Cortex of kidney (tissue), 1 donor: ENCODE measurements at places on chromosomes 4 and X.

- no peak for DNase-seq
Measured at GRCh38 chrX:150456466-150456865, 93.3 kb downstream of the MAMLD1 start.

DNA sequence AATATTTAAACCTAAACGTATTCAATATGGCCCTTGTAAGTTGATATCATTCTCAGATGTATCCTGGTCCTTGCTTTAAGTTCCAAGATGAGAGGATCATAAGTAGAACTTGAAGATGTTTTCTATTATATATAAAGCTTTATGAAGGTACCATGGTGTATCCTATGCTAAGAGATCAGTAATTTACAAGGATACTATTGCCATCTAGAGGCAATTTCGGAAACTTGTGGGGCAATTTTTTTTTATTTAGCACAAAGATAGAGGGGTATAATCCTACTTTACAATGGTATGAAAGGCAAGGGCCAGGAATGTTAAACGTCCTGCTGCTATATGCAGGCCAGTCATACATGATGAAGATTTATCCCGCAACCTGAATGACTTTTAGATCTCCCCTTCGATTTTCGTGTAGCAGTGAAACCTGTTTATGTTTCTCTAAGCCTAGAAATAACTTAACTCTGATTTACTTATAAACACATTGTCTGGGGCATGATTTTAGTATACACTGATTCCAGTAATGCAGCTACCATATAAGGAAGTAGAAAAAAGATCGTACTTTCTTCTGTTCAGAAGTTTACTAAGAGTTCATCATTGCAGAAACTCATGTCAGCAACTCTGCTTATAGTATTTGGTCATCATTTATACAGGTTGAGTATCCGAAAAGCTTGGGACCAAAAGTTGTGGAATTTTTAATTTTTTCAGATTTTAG lies 2.6 kb downstream of the SLC25A31 start:
- no peak for DNase-seq

- DNase-seq, result no peak
Measured at GRCh38 chr4:167114416-167114971, 119.8 kb downstream of the SPOCK3 start.

GRCh38 chr4:119684463-119684862 lies 55.9 kb upstream of the PDE5A start:
- no peak for DNase-seq

DNA sequence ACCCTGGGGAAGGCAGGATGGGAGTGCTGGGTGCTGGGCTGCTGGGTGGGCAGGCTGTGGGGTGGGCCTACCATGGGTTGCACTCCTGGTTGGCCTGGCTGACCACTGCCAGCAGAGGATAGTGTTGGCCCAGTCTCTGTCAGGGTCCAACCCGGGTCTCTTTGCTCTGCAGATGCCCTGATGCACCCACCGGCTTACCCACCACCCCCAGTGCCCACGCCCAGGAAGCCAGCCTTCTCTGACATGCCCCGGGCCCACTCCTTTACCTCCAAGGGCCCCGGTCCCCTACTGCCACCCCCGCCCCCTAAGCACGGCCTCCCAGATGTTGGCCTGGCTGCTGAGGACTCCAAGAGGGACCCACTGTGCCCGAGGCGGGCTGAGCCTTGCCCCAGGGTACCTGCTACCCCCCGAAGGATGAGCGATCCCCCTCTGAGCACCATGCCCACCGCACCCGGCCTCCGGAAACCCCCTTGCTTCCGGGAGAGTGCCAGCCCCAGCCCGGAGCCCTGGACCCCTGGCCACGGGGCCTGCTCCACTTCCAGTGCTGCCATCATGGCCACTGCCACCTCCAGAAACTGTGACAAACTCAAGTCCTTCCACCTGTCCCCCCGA lies 14.2 kb upstream of the ADD1 start:
- no peak for DNase-seq

DNA sequence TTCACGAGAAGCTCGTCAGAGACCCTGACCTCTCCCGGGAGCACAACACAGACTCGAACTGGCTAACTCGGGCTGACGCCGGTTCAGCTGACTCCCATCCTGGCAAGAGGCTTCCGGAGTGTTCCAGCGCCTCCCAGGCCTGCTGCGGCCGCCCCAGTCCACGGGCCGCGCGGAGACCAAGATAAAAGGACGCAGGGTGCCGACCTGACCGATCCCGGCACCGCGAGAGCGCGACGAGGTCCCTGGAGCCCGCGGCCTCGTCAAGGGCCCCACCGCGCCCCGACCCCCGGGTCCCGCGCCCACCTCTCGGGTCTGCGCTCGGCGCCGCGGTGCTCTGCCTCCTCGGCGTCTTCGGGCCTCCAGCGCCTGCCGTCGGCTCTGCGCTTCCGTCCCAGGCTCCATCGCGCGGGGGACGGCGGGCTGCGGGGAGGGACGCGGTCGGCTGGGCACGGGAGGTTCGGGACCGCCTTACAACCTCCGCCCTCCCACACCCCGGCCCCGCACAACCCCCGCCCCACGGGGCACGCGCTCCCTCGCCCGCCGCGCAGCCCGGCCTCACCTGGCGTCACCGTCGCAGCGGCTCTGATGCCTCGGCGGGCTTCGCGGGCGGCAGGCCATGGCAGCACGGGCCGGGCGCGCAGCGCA lies 426 bp downstream of the SLBP start:
- DNase-seq, result no peak

GRCh38 chrX:17792826-17793225 lies 55.5 kb downstream of the SCML1 start:
- no peak for DNase-seq

DNA sequence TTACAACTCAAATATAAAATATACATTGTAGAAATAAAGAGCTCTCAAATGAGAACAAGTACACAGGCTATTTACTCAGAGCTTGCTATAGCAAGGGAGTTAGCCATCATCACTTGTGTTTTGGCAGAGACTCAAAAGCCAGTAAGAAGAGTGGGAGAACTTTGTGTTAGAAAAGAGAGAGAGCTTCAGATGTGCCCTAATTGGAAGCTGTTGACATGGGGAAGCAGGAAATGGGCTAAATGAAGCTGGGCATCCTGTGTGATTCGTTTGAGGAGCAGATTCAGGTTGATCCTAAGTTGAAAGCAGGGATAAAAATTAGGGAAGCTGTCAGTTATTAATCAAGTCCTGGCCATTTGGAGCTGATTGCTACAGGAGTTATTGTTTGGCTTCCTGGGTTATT lies 207.4 kb upstream of the MAOA start:
- DNase-seq, result no peak

- no peak for DNase-seq
Measured at GRCh38 chrX:155767876-155768769, 113.0 kb upstream of the VAMP7 start.

GRCh38 chr4:8228319-8229250 lies 29.5 kb downstream of the SH3TC1 start:
- DNase-seq, result no peak

GRCh38 chr4:151184523-151185458 lies 85.4 kb downstream of the RPS3A start:
- DNase-seq, result no peak

DNA sequence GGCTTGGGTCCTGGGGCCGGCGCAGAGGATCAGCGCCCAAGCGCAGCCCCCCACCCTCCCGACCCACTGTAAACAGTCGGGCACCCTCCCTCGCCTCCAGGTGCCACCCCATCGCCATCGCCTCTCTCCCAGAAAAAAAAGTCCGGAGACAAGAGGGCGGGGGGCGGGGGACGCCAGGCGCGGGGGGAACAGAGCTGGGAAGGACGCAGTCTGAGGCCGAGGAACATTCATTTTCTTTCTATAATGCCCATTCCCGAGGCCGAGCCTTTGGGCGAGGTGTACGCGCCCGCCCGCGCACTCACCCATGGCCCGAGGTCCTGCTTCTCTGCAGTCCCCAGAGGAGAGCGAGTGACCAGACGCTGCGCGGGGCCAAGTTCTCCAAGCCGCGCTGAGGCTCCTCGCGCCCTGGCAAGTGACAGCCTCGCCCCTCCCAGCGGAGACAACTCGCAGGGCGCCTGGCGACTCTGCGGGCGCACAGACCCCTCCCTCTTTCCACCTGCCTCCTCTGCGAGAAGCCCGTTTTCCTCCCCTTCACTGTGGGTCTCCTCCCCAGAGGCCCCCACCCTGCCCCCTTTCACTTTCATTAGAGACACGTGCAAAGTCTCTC lies 63.5 kb upstream of the WDR17 start:
- peak; percentile 3 for DNase-seq

DNA sequence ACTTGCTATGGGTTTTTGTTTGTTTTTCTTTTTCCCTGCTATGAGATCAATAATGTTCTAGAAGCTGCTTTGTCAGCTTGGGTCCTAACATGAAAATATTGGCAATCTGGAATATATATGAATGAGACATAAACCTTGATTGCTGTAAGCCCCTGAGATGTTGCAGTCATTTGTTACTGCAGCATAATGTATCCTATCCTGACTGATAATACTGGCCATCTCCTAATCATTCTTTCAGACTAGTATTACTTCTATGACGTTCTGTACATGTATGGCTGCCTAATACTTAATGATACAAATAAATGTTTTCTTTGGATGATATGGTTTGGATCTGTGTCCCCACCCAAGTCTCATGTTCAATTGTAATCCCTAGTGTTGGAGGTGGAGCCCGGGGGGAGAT lies 19.3 kb upstream of the SLAIN2 start:
- DNase-seq, result no peak

- DNase-seq, result no peak
Measured at GRCh38 chrX:40227125-40227524, 129.4 kb upstream of the BCOR start.

GRCh38 chrX:96407501-96407900 lies 277.1 kb upstream of the DIAPH2 start:
- DNase-seq, result no peak

DNA sequence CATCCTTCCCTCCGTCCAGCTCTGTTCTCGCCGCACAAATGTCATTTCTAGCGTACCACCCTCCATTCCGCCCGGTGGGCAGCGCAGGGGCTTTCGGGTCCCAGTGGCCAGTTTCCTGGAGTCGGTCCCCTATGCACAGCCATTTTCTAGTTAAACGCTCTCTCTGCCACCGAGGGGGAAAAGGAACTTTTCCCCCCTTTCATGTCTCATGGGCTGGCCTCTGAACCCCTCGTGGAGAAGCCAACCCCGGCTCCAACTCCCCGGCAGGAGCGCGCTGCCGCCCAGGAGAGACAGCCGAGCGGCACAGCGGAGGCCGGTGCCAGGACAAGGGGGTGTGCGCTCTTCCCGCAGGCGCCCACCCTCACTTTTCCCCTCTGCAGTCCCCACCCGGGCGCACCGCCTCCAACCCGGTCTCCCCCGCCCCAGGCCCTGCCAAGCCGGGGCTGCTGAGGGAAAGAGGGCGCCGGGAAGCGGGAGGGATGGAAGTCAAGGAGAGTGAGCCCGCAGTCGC lies 662 bp downstream of the APBB2 start:
- DNase-seq, result no peak

GRCh38 chrX:25067271-25068172 lies 51.8 kb upstream of the ARX start:
- no peak for DNase-seq

- DNase-seq, result no peak
Measured at GRCh38 chr4:36208893-36209473, 35.3 kb downstream of the ARAP2 start.

DNA sequence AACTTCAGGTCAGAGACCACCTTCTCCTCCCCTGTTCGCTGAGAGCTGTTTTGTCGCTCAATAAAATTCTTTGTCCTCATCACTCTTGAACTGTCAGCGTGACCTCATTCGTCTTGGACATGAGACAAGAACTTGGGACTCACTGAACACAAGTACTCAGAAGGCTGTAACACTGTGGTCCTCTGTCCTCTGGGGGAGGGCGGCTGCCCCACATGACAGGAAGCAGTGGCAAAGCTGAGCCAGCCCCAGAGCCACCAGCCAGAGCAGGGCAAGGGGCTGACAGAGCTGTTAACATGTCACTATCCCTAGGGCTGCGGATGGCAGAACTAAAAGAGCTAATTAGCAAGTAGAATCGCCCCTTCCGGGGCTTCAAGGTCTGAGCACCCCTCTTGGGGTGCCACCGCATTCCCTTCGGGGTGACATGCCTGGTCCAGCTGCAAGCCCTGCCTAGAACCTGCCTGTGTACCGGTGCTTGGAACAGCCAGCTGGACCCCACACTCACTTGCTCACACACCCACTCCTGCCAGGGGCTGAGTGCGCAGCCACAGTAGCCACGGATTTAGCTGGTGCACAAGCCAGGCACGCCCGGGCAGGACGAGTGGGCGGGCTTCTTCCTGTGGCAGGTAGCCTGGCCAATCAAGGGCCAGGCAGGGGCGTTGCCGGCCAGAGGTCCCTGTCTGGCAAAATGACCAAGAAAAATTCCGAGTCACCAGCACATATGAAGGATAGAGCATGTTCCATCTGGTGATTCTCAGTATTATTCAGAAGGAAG lies 648.6 kb upstream of the AGA start:
- no peak for DNase-seq

GRCh38 chr4:65367306-65367705 lies 303.0 kb downstream of the EPHA5 start:
- DNase-seq, result no peak

DNA sequence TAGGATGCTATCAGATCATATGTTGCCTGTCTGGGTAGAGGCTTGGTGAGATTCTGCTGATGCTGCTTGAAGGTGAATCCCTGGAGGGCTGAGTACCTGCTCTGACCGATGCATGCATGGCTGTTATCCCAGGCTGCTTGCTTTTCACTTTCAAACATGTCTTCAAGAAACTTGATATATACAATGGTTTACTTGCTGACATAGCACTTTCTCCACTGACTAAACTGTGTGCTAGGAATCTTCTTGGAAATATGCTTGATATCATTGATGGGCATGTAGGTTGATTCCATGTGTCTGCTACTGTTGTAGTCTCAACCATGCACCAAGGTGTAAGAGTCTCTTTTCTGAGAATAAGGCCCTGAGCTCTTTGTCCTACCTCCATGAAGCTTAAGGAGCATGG lies 79.6 kb upstream of the WDR1 start:
- DNase-seq, result no peak

- no peak for DNase-seq
Measured at GRCh38 chrX:69522052-69522451, 17.9 kb downstream of the NALF2 start.
